ENCODE measurements at places on chromosomes 4 and X.
A peak's percentile ranks its signal among the peaks of the same experiment; 100 is the strongest.

DNA sequence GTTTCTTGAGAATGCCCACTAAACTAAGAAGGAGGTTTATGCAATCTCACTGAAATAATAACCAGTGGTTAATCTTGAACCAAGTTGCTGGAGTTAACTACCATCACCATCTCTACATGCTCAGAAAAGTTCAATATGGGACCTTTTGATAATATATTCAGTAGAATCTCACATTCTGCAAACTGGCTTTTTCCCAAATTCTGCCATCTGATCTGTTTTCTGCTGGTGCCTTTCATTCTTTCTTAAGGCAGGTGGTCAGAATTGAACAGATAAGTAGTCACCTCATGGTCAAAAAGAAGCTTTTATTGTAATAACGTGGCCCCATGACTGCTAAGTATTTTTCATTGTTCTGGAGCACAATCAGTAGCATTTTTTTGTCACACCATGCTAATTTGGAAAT lies 229.0 kb upstream of the GK2 start:
- DNase-seq, result no peak

GRCh38 chr4:76539979-76540378 lies 105.0 kb downstream of the SHROOM3 start:
- DNase-seq, result no peak

DNA sequence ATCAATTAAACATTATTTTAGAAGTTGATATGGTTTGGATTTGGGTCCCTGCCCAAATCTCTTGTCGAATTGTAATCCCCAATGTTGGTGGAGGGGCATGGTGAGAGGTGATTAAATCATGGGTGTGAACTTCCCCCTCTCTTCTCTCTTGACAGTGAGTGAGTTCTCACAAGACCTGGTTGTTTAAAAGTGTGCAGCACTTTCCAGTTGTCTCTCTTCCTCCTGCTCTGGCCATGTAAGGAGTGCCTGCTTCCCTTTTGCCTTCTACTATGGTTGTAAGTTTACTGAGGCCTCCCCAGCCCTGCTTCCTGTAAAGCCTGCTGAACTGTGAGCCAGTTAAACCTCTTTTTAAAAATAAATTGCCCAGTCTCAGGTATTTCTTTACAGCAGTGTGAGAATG lies 141.4 kb downstream of the GALNTL6 start:
- DNase-seq, result peak; percentile 15

- peak; percentile 49 for DNase-seq
These were observed 509.6 kb upstream of the DIPK2B start for GRCh38 chrX:45710081-45710801.

GRCh38 chrX:16075087-16075486 lies 48.3 kb upstream of the GRPR start:
- DNase-seq, result no peak

- DNase-seq, result no peak
These were observed 485.3 kb upstream of the PITX2 start for GRCh38 chr4:111108153-111108552.

DNA sequence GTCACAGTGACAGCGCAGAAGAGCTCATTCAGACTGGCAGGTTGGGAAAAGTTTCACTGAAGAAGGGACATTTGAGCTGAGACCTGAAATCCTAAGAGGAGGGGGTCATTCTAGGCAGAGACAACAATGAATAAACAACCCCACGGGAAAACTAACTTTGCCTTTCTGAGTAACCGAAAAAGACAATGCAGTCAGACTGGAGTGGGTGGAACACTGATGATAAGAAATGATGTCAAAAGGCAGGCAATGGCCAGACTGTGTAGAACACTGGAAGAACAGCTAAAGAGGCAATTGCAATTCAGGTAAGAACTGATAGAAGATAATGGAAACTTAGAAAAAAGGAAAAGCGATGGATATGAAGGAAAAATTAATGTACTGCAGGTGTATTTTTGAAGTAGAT lies 73.8 kb downstream of the CHIC2 start:
- no peak for DNase-seq

DNA sequence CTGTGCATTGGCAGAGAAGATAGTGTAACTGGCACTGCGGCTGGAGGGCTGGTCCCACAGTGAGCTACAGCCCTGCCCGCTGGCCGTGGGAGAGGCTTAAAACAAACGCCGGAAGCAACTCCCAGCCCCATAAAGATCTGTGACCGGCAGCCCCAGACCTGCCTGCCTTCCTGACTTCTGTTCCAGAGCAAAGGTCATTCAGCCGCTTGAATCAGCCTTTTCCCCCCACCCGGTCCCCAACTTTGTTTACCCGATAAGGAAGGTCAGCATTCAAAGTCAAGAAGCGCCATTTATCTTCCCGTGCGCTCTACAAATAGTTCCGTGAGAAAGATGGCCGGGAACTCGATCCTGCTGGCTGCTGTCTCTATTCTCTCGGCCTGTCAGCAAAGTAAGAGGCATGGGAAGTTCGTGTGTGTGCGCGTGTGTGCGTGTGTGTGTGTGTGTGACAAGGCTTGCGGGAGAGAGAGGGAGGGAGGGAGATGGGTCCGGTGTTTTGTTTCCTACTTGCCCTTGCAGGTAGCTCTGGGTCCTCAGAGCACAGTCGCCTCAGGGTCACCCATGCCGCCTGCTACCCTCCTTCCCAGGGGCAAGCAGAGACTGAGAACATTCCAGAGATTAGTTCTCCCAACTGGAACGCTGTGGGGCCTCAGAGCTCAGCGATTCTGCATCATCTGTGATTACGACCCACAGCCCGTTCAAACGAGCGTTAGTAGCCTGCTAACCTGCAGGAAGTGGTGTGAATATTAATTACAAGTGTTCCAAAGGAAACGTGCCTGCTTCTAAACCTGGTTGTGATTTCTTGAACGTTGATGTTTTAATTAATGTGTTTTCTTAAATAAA lies at the start of gene MGST2:
Gene MGST2 (plus strand): TSS at position 130 of the 840 bp plus-strand sequence. CDS start 201 bp downstream, at position 331.
- DNase-seq, result peak; percentile 12

DNA sequence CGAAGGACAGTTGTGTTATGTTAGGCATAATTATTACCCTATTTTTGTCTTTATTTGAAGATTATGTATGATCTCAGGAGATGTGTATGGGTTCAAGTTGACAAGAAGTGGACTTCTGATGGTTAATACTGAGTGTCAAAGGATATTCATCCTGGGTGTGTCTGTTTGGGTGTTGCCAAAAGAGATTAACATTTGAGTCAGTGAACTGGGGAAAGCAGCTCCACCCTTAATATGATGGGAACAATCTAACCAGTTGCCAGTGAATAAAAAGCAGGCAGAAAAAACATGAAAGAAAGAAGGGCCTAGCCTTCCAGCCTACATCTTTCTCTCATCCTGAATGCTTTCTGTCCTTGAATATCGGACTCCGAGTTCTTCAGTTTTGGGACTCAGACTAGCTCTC lies 332.6 kb downstream of the DTHD1 start:
- no peak for DNase-seq

- no peak for DNase-seq
These were observed 56.6 kb downstream of the CHST7 start for GRCh38 chrX:46630141-46630540.

- peak; percentile 35 for DNase-seq
These were observed 304.2 kb downstream of the TENM3 start for GRCh38 chr4:182547435-182547834.

DNA sequence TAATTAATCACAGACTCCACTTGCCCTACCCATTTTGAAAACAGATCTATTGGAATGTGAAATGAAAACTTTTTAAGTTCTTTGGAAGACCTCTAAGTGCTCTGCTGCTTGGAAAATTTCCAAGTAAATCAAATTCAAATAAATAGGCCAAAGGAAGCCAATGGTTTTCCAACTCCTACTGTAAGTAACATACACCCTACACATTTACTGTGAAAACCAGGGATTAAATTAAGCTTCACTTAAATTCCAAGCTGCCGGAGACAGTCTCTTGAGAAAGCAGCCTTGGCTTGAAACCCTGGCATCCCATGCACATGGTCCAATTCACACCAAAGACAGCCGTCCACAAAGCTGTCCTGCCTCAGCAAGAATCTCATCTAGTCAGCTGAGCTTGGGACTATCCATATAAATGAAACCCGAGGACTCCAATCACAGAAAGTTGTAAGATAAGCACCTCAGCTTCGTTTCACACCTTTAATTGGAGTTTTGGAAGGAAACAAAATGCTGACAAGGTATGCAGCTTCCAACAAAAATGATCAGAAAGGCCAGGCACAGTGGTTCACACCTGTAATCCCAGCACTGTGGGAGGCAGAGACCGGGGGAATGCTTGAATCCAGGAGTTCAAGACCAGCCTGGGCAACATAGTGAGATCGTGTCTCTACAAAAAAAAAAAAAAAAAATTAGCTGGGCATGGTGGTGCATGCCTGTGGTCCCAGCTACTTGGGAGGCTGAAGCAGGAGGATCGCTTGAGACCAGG lies 88.6 kb downstream of the APBB2 start:
- no peak for DNase-seq

GRCh38 chr4:39636531-39637184 lies 2.0 kb downstream of the SMIM14 start:
- DNase-seq, result no peak

DNA sequence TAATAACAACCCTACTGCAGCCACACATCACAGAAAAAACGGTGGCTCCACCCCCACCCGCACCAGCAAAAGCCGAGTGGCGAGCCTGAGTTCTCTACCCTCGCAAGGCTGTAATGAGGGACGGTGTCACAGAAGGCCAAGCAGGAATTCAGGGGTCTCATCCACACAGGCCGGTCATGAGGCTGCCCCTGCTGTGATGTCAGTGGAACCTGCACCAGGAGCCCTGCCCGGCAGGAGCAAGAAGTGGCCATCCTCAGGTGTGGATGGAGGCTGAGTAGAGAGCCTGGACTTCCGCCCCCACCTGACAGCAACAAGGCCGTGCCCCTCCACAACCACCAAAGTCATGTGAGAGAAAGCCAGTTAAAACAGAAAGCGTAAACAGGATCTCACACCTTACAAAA lies 20.6 kb downstream of the LYAR start:
- DNase-seq, result no peak

DNA sequence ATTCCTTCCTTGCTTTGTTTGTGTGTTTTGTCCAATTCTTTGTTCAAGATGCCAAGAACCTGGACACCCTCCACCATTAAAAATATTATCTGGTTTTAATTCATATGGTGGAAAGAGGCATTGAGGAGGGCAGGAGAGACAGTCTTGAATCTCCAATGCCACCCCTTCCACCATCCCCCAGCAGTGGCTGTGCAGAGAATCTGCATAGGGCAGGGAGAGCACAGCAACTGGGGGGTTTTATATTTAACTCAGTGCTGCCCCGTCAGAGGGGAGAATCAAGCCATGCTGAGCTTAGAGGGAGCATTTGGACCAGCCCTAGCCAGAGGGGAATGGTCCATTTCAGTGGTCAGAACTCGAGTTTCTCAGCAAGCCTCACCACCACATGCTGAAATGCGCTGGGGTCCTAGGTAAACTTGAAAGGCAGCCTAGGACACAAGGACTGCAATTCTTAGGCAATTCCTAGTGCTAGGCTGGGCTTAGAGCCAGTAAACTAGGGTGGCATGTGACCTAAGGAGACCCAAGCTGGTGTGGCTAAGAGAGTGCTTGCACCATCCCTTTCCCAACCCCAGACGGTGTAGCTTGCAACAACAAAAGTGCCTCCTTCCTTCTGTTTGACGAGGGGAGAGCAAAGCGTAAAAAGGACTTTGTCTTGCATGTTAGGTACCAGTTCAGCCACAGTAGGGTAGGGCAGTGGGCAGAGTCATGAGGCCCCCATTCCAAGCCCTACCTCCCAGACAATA lies 34.2 kb downstream of the CCDC158 start:
- DNase-seq, result no peak

DNA sequence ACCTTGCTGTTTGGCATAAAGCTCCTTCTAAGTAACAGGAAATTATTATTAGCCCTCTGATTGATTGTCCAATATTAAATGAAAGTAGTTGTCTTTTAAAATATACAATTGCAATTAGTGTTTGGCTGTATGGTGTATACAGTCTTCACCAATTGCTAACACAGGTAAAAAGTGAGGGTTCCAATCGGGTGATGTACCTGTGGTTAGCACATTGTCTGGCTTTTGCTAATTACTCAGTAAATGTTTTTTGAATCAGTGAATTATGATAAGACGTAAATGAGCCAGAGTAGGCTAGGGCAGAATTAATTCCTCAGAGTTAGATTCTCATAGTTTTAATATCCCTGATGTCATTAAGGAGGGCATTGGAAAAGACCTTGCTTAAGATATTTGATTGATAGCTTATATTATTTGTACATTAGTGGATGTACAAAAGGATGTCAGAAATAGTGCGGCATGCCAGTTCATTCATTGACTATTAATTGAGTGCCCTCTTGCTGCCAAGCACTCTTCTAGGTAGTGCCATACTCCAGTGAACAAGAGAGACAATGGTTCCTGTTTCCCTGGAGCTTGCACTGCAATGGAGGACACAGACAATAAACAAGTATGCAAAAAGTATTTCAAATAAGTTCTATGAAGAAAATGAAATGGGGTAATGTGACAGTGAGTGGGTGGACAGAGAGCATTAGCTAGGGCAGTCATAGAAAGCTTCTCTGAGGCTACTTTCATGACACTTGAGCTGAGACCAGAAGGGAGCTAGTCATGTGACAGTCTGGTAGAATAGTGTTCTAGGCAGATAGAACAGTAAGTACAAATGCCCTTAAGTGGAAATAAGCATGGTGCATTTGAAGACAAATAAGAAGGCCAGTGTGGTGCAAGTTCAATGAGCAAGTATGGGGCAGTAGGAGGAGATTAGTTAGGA lies 205.9 kb upstream of the CASK start:
- DNase-seq, result no peak

- no peak for DNase-seq
These were observed 39.8 kb upstream of the TMEM131L start for GRCh38 chr4:153426207-153426885.

DNA sequence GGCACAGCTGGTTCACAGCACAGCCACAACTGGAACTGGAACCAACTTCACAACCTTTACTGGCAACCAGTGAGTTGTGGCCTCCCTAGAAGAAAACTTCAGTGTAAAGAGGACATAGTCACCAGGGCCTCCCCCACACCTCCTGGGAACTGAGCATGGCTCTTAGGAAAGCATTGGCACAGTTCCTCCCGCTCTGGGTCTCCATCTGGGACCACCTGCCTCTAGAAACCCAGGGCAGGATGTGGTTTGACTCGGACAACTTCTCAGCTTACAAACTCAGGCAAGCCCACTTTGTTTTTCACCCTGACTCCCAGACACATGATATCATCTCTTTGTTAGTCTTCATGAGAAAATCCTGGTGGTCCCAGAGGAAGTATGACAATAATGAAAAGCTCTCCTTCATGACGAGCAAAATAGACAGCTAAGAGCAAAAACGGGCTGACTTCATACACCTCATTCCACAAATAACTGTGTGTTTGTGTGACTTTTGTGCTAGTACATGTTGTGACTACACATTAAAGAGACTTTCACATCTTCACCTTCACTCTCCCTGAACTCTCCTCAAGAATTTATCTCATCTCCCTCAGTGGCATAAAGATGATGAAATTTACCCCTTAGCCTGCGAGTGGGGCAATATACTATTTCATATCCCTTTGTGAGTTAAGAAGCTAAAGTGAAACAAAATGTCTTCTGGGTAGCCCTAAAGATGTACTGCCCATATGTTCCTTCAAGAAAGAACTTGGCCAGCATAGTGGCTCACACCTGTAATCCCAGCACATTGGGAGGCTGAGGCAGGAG lies 75.4 kb downstream of the SH3KBP1 start:
- no peak for DNase-seq

GRCh38 chr4:140151699-140152012 lies 2.3 kb downstream of the MAML3 start:
- DNase-seq, result no peak
